ENCODE measurements at places on chromosomes 12 and 14.

DNA sequence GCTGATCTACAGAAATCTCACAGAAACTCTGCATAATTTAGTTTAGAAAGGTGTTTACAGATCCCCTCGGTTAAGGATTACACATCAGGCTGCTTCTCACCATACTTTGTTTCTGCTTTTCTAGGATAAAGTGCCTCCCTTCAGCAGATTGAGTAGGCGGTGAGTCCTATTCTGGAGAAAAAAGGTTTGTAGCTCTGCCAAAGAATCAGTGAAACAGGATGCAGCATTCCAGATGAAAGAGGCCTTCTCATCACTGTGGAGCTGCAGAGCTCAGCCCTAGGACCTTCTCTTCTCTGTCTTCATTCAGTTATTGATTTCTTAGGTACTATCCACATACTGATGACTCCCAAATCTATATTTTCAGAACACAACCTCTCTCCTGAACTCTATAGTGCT, 155.5 kb upstream of the KRR1 start:
- DNase-seq, result no peak

DNA sequence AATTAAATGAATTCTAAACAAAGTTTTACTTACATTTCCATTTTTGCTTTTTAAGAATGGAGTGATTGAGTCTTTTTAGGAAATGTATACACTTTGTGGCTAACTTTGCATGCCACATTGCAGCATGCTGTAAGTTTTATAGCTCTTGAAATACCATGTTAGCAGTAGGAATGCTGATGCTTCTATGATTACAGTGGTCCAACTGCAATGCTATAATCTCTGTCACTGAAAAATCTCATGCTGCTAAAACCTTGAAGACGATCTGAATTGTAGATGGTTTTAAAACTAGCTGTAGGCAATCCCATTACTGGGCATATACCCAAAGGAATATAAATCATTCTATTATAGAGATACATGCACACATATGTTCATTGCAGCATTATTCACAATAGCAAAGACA, 127.6 kb downstream of the WIF1 start:
- DNase-seq, result no peak

DNA sequence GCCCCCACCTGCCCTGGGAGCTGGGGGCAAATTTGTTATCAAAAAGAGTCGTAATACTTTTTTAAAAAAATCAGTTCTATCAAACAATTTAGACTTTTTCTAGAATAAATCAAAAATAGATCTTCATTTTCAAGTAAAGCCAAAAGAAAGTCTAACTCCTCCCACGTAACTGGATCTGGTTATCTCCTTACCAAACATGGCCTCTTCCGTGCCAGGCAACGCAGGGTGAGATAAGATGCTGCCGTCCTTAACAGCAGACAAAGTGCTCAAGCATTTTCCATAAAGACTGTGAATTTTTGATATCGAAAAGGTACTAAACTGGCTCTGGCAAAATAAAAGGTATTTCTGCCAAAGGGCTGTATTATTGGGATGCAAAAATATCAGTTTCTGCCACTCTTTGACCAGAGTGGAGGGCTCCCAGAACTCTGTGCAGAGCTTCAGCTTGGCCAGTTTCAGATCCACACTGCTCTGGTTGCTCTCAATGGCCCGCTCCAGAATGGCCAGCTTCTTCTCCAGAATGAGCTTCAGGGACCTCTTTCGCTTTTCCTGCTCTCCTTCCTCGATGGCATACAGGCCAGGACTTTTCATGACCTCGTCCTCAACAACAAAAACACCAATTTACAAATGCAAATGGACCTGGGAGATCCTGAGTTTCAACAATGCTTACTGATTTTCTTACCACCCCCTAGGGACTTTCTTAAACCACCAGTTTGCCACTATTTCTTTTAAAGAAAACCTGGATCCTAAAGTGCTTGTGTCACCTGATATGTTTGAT, 29.0 kb downstream of the NRDE2 start:
- DNase-seq, result no peak

- DNase-seq, result no peak
Measured at GRCh38 chr12:108724054-108724889, 7.0 kb downstream of the CORO1C start.

GRCh38 chr12:55142669-55143565, 16.7 kb downstream of the OR9K2 start:
- DNase-seq, result peak; percentile 2

GRCh38 chr12:57461917-57462250, 2.3 kb downstream of the GLI1 start:
- no peak for DNase-seq

DNA sequence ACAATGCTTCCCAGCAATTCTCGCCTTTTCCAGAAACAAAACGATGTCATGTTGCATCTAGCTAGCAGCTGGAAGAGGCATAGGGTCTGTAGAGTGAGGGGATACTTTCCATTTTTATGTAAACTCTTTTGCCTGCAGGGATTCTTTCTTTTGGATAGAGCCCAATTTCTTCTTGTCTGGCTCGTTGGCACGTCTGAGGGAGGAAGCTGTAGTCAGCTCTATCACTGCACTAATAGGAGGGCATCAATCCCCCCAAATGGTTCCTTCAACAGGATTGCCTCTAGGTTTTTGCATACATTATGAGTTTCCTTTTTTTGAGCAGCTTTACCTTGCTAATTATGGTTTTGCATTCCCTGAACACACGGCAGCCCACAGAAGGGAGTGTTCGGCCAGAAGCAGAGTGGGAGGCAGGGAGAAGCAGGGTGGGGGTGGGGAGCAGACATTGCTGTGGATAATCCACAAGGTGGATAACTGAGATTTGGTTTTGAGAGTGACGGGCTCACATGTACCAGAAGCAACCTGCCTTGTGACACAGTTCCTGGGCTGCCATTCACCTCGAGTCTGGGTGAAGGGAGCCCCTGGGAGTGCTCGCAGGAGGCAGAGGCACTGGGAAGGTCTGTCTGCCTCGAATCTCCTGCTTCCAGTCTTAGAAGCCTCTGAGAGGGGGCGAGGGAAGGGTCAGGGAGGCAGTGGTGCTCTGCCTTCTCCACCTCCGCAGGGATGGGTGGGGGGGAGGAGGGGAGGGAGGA, 24.5 kb downstream of the LRTM2 start:
- no peak for DNase-seq

DNA sequence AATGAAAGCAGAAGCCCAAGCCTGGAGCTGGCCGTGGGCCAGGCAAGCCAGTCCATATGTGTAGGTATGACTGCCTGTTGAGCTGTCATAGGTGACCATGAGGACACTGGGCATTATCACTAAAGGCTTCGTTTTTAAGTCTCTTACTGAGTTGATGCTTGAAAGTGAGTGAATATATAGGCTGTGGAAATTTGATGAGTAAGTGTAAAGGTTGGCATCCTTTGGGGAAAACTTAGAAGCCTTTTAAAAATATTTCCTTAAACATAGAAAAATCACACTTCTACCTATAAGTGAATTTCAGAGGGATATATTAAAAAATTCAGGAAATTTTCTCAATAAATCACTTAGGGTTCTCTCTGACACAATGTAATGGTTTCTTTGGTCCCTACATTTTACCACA, 396.5 kb downstream of the FOXG1 start:
- DNase-seq, result no peak

GRCh38 chr12:46356655-46357437, 15.7 kb downstream of the SLC38A2 start:
- DNase-seq, result no peak

DNA sequence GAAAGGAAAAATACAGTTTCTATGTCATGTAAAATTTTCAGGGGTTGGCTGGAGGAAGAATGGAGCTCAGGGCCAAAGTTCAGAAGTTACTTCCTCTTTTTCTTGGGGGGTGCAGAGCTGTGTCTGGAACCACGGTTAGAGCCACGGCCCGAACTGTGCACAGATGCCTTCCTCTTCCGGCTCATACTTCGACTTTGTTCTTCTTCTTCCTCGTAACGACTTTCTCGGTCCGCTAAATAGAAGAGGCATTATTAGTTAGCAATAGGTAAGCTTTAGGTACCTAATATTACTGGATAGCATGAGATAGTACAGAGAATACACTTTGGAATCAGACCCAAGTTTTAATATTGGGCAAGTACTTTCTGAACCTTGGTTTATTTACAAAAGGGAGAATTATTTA, 31.2 kb downstream of the SUPT16H start:
- DNase-seq, result no peak

DNA sequence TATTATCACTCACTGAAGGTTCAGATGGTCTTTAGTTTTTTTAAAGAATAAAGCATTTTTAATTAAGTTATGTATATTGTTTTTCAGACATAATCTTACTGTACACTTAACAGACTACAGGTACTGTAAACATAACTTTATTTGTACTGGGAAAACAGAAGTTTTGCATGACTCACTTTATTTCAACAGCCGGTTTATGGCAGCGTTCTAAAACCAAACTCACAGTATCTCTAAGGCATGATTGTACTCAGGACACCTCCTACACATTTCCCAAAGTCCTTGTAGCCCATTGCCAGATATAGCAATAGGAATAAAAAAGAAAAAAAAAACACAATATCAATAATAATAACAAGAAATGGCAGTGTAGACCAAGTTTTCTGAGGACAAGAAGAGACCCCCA, 1341.4 kb downstream of the FSCB start:
- no peak for DNase-seq

DNA sequence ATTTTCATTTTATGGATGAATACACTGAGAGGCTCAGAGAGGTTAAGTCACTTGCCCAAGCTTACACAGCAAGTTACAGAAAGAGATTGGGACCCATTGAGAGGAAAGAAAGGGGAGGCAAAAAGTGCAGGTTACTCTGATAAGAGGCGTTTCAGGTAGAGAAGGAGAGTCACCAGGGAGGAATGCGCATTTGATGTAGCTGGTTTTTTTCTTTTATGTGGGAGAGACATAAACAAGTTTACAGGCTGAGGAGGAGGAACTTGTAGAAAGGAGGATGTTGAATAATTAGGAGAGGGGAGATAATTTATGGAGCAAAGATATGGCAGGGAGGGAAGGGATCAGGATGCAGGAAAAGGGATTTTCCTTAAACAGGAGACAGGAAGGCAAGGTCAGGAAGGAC, 297.0 kb downstream of the PCNX1 start:
- DNase-seq, result no peak

- no peak for DNase-seq
Measured at GRCh38 chr14:21070610-21071224, 613 bp downstream of the ARHGEF40 start.

GRCh38 chr14:67457782-67458181, 30.7 kb downstream of the TMEM229B start:
- no peak for DNase-seq

DNA sequence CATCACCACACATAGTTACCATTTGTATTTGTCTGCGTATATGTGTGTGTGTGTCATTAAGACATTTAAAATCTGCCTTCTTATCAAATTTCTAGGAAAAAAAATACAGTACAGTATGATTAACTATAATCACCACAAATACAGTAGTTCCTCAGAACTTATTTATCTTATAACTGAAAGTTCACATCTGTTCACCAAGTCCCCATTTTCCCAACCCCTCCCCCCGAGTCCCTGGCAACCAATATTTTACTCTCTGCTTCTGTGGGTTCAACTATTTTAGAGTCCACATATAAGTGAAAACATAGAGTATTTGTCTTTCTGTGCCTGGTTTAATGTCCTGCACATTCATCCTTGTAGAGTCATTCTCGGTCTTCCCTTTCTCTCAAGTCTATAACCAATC, 12.3 kb downstream of the CAPS2 start:
- DNase-seq, result no peak
